HCT116 (cell line): ENCODE measurements at places on chromosomes 7 and 10. TPM values are rescaled to one million over a fixed set of nuclear protein-coding genes. Genes with fewer than 3 reads are reported as not detected.
A peak's percentile ranks its signal among the peaks of the same experiment; 100 is the strongest.

- no peak overlapping the region for H3K4me3 ChIP-seq
- H3K36me3 ChIP-seq: no peaks in the 10 kb centered on the region
- H3K27ac ChIP-seq: no peak overlapping the region
- no peaks in the 10 kb centered on the region for H3K27me3 ChIP-seq
Measured at GRCh38 chr10:86699991-86700840, 31.9 kb downstream of the LDB3 start.

DNA sequence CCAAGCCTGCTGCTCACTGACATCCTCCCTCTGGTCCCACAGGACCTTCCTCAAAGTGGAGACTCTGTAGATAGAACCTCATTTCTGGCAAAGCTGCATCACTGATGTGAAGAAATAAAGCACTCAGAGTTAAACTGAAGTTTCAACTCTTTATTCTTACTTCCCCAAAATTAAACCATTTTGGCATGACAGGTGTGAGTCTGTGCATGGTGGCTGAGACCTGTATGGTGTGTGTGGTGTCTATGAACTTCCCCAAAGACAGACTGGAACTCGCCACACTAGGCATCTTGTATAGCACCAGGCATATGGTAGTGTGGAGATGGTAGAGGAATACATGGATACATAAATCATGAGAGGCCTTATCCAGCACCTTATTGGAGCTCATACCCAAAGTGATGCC is 6.6 kb upstream of the WDFY4 start:
- no peak overlapping the region for H3K27ac ChIP-seq
- no peaks in the 10 kb centered on the region for H3K36me3 ChIP-seq
- no peaks in the 10 kb centered on the region for H3K4me1 ChIP-seq
- H3K4me3 ChIP-seq: no peak overlapping the region
- no peak for DNase-seq

DNA sequence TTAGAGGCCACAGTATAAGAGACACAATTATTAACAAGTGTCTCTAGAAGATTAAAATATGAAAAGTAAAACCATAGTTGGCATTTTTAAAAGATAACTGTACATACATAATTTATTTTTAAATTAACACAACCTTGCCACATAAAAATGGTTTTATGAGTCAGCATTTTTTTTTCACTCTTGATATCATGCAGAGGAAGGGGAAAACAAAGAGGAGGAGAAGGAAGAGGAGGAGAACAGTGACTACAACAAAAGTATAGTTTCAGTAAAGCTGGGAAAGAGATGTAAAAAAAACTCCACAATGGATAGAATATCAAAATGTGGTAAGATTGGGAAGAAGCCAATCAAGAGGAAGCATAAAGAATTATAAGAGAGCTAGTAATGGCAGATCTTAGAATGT is 34.0 kb downstream of the CH25H start:
- DNase-seq: no peak
- H3K4me1 ChIP-seq: no peaks in the 10 kb centered on the region
- no peak overlapping the region for H3K27ac ChIP-seq
- H3K36me3 ChIP-seq: no peaks in the 10 kb centered on the region

GRCh38 chr10:44862924-44863323 is 48.2 kb upstream of the TMEM72 start:
- no peaks in the 10 kb centered on the region for H3K36me3 ChIP-seq
- DNase-seq: no peak

GRCh38 chr7:79176859-79177477 is 276.5 kb downstream of the MAGI2 start:
- no peaks in the 10 kb centered on the region for H3K4me1 ChIP-seq
- no peak overlapping the region for H3K4me3 ChIP-seq
- no peaks in the 10 kb centered on the region for H3K36me3 ChIP-seq
- DNase-seq: peak; percentile 24
- H3K27me3 ChIP-seq: no peaks in the 10 kb centered on the region

DNA sequence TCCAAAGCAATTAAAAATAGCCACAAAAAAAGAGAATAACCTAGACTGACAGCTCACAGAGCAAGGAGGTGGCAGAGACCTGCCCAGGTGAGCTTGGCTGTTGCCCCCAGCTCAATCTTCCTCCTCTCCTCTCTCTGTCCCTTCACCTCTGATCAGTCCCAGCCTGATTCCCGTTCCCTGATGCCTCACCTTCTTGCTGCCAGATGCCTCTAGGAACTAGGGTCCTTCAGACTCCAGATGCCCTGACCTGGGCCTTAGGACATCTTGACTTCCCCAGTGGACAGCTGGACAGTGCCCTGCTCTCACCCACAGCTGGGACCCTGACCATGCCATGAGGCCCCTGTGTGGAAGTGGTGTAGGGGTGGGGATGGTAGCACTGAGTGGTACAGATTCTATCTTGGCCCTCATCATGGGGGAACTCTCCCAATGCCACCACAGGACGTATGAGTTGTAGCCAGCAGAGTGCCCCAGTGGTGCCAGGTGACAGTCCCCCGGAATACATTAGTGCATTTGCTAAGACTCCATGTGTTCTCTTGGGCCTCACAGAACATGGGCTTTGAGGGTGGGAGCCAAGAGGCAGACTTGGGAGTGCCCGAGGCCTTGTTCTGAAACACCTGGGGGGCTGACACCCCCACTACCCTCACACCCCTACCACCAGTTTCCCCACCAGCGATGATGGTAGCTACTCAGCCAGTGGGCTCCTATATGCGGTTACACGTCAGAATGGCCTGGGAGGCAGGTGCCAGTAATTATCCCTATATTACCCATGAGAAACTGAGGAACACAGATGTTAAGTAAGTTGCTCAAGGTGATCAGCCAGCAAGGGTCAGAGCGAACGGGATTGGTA is 2.0 kb downstream of the DEPP1 start:
- H3K4me3 ChIP-seq: no peak overlapping the region
- H3K27me3 ChIP-seq: no peaks in the 10 kb centered on the region
- DNase-seq: no peak
- H3K4me1 ChIP-seq: peaks cover 52% of the 10 kb centered on the region
- H3K36me3 ChIP-seq: no peaks in the 10 kb centered on the region

- no peaks in the 10 kb centered on the region for H3K4me1 ChIP-seq
- peaks cover 17% of the 10 kb centered on the region; the same call in 1 of the 2 replicates for H3K36me3 ChIP-seq
- no peaks in the 10 kb centered on the region for H3K27me3 ChIP-seq
- no peak overlapping the region for H3K4me3 ChIP-seq
- DNase-seq: no peak
Measured at GRCh38 chr7:139587535-139587934, 64.0 kb downstream of the CLEC2L start.

DNA sequence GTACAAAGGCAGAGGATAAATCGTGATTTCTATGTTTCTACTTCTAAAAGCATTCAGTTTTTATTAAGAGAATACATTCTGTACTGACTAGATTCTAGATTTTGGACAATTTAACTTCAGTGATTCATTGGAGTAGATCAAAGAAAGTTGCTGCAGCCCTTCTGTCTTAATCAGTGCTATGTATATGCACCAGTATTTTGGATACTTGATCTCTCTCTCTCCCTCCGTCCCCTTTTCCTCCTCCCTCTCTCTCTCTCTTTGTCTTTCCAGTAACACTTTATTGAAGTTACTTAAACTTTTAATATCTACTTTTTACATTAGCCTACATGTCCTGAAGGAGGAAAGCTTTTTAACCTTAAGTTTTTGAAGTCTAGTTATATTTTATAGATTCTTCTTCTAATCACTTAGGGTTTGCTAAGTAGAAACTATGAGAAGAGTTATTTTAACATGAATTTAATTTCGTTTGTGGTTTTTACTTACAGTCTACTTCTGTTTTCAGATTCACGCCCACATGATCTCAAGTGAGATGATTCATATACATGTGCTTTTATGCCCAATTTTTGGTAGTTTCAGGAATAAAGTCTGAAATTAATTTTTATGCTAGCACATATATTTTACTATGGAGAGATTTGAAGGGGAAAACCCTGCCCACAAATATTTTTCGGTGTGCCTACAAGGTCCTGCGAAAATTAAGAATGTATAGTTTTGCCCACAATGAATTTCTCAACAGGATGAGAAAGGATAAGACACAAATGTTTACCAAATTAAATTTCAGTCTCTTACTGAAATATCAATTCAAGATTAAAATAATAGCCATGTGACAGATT is 9.1 kb downstream of the MDFIC start:
- no peaks in the 10 kb centered on the region for H3K4me1 ChIP-seq
- no peaks in the 10 kb centered on the region for H3K36me3 ChIP-seq
- no peaks in the 10 kb centered on the region for H3K27me3 ChIP-seq
- no peak for DNase-seq
- H3K4me3 ChIP-seq: no peak overlapping the region

- H3K4me3 ChIP-seq: no peak overlapping the region
- no peak for DNase-seq
- H3K27me3 ChIP-seq: no peaks in the 10 kb centered on the region
Measured at GRCh38 chr7:46580766-46581165, 659.7 kb upstream of the IGFBP3 start.

DNA sequence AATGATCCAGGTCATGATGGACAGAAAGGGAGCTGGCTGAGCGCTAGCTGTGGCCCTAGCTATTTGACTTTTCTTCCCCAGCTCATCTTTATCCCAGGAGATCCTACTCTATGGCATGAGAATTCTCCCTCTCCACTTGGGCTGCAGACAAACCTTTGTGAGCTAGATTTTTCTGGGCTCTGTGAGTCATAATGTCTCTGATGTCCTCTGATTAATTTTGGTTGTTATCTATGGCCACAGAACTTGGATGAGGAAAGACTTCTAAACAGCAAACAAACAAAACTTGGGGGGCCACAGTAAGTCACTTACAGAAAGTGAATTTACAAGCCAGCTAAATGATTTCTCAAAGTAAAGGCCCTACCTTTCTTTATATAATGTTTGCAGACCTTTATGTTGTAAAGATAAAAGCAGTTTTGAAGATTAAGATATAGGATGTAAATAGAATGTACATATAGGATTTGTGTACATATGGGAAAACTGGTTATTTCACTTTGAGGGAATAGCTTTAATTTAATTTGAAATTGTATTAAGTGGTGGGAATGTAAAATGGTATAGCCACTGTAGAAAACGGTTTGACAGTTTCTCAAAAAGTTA is 10.4 kb downstream of the ABLIM1 start:
- no peaks in the 10 kb centered on the region for H3K27me3 ChIP-seq
- peaks cover 11% of the 10 kb centered on the region; the same call in 1 of the 2 replicates for H3K4me1 ChIP-seq
- H3K36me3 ChIP-seq: no peaks in the 10 kb centered on the region
- no peak for DNase-seq
- H3K4me3 ChIP-seq: no peak overlapping the region

GRCh38 chr7:50272808-50273207 is 31.7 kb upstream of the IKZF1 start:
- DNase-seq: no peak
- no peak overlapping the region for H3K4me3 ChIP-seq
- peaks cover 11% of the 10 kb centered on the region; the same call in 1 of the 2 replicates for H3K27me3 ChIP-seq

GRCh38 chr7:158461824-158462223 is 125.8 kb downstream of the PTPRN2 start:
- H3K27me3 ChIP-seq: no peaks in the 10 kb centered on the region
- H3K4me1 ChIP-seq: no peaks in the 10 kb centered on the region
- H3K27ac ChIP-seq: no peak overlapping the region
- DNase-seq: no peak
- no peaks in the 10 kb centered on the region for H3K36me3 ChIP-seq

DNA sequence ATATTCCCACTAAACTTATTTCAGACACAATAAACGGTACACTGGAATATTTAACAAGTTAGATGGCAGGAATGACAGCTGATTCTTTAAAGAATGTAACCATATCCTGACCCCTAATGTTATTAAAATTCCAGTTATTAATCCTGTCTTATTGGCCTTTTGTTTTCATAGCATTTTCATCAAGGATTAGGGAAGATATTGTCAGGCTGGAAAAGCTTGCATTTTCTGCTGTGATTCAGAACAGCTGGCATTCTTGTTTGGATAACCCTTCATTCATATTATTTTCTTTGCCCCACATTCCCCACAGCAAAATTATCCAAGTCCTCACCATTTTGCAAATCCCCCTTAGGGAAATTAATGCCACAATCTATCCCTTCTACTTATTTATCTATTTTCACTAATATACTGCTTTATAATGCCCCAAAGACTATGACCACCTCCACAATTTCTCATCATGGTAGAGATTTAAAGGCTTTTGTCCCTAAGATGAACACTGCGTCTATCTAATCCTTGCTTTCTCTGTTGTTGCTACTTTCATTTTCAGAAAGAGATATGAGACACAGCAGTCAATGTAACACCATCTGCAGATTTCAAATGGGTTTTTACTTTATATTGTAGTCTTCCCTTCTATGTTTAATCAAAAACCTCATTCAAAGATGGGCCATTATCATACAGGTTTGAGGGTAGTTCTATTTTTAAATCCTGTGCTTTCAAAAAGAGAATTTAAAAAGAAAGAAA is 475.1 kb downstream of the PARD3 start:
- DNase-seq: no peak
- H3K4me3 ChIP-seq: no peak overlapping the region
- H3K4me1 ChIP-seq: no peaks in the 10 kb centered on the region
- H3K36me3 ChIP-seq: no peaks in the 10 kb centered on the region

DNA sequence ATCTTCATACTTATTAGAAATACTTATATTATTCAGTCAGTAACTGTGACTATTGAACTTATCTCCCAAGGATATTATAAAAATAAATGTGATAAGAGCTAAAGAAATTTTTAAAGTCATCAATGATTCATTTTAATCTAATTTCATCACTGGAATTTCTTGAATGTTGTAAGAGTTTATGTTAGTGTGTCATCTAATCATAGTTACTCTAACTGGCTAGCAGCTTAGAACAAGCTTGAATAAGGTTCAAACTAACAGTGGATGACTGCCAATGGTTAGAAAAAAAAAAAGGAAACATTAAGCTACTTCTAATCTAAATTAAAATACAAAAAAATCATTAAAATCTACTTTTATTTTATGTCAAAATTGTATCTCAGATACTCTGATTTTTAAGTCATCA is 1066.3 kb downstream of the CNTNAP2 start:
- H3K27ac ChIP-seq: no peak overlapping the region
- H3K4me3 ChIP-seq: no peak overlapping the region
- no peaks in the 10 kb centered on the region for H3K27me3 ChIP-seq
- DNase-seq: no peak

DNA sequence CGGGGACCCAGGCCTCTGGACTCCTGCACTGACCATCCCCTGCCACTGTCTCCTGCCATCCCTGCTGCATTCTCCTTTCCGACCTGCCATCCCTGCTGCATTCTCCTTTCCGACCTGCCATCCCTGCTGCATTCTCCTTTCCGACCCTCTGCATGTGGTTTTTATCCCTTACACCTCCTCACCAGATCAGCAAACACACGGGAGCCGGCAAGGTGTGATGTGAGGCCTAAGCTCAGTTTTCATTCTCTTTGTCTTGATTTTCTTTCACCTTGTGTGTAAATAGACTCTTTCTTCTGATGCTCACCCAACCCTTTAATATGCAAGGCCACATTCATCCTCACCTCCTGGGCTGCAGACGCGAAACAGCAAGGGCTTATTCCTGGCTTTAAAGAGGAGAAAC is 11.4 kb downstream of the PLXNA4 start:
- DNase-seq: no peak
- H3K36me3 ChIP-seq: no peaks in the 10 kb centered on the region
- H3K4me1 ChIP-seq: no peaks in the 10 kb centered on the region
- H3K4me3 ChIP-seq: no peak overlapping the region

Gene CWF19L1
- total RNA-seq: 41.7 TPM

Gene SEMA4G
- total RNA-seq: 29.4 TPM

Gene RSPH10B
- total RNA-seq: not detected

Gene MRLN
- not detected for total RNA-seq

Gene FKBP6
- total RNA-seq: not detected

Gene TAS2R41
- total RNA-seq: not detected
